ENCODE measurements at places on chromosomes 6 and 20. TPM values are rescaled to one million over a fixed set of nuclear protein-coding genes. Genes with fewer than 3 reads are reported as not detected.

The OR2B2 gene
- not detected for total RNA-seq

The RBCK1 gene
- 43.7 TPM for total RNA-seq

The FAM217A gene
- total RNA-seq: not detected

DNA sequence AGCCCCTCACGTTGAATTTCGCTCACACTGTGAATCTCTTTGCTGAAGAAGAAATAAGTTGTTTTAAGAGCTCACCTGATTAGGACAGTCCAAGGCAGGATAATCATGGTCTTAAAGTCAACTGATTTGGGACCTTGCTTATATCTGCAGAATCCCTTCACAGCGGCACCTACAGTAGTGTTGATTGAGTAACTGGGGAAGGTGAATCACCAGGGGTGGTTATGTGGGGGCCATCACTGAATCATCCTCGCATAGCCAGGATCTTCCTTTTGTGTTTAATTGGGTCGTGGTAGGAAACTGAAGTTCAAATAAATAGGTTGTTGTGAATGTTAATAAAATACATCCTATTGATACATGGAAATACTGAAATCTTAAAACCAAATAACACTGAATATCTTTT is 20.2 kb upstream of the MICA start:
- DNase-seq: no peak

DNA sequence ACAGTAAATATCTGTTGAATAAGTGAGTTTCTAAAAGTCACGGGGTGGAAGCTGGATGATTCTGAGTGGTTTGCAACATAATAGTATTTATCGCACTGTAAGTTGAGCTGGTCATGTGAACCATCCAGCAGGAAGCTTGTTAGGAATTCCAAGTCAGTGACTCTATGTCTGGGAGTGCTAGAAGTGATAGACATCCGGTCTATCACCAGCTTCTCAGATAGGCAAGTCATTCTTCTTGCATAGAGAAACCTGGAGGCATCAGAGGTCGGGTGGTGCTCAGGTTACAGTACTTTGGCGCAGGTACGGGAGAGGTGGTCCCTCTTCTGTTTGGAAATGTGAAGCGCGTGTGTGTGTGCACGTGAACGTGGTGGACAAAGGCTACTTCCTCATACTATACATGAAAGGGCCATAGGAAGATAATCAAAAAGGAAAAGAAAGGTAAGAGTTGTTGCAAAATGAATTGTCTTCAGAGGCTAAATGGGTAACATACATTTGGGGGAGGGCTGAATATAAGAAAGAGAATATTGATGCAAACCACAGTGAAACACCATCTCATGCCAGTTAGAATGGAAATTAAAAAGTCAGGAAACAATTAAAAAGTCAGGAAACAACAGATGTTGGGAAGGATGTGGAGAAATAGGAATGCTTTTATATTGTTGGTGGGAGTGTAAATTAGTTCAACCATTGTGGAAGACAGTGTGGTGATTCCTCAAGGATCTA is 299.3 kb upstream of the ZFP64 start:
- DNase-seq: no peak

- DNase-seq: no peak
Measured at GRCh38 chr20:5785146-5785545, 34.9 kb downstream of the SHLD1 start.

DNA sequence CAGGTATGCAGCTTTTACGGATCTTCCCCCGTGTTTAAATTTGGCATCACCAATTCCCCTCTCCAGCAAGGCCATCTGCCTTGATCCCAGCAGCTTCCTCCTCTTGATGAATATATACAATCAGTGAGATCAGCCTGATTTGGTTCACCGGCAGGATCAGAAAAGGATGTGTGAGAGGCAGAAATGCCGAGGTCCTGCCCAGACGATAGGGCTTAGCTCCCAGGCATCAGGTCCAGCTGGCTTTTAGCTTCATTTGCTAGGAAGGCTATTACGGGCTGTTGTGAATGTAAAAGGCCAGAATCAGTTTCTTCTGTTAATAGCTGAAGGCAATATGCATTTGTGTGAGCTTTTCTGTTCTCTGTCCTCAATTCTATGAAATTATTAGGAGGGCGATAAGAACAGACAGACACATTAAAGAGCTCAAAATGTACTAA is 372.8 kb downstream of the BTBD9 start:
- DNase-seq: no peak

DNA sequence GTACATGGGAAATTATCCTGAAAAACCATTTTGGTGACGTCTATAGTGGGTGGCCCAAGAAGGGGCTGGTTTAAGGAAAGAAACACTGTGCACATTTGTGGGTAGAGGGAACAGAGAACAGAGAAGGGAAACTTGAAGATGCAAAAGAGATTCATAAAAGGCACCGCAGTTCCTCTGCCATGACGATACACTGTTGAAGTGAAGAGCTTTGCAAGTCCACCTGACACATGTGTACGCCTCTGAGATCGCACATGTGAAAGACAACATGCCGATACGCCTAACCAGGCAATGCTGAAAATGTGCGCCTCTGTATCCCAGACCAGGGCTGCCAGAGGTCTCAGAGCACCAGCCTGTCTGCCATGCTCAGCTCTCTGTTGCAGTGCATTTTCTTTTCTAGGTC is 180.9 kb downstream of the KIF16B start:
- no peak for DNase-seq

GRCh38 chr20:5416086-5416485 is 99.3 kb upstream of the PROKR2 start:
- no peak for DNase-seq

- no peak for DNase-seq
Measured at GRCh38 chr6:64014595-64014994, 379.0 kb downstream of the PHF3 start.
